Right atrium auricular region (tissue), 2 donors: ENCODE measurements at places on chromosomes 11 and 22. TPM values are rescaled to one million over a fixed set of nuclear protein-coding genes. Genes with fewer than 3 reads are reported as not detected.
A peak's percentile ranks its signal among the peaks of the same experiment; 100 is the strongest.

GRCh38 chr11:5553343-5553742, 5.0 kb upstream of the OR52H1 start:
- no peaks in the 10 kb centered on the region for H3K36me3 ChIP-seq
- DNase-seq, result no peak
- no peaks in the 10 kb centered on the region for H3K27me3 ChIP-seq
- H3K4me1 ChIP-seq, result no peaks in the 10 kb centered on the region

- DNase-seq, result no peak
- no peak overlapping the region for H3K4me3 ChIP-seq
- H3K4me1 ChIP-seq, result peaks cover 44% of the 10 kb centered on the region
These were observed 22.6 kb downstream of the APLNR start for GRCh38 chr11:57214494-57214893.

- no peak for DNase-seq
- H3K36me3 ChIP-seq, result no peaks in the 10 kb centered on the region
- no peak overlapping the region for H3K4me3 ChIP-seq
- no peaks in the 10 kb centered on the region for H3K4me1 ChIP-seq
- H3K27ac ChIP-seq, result no peak overlapping the region
These were observed 19.4 kb downstream of the HTR3A start for GRCh38 chr11:113994077-113994954.

DNA sequence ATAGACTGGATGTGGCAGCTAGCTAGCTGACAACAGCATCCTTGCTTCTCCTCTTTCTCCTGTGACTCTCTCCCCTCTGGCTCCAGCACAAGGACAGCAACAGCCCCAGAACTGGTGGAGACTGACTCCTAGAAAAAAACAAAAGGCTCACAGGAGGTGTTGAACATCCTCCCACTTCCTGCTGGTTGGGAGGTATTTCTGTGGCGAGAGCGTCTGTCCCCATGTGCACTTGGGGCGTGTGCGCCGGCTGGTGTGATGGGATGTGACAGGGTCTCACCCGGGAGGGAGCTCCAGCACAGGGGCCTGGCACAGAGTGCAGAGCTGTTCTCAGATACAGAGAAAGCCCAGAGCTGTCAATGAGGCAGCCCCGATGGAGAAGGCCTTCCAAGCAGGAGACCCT, 107.2 kb upstream of the E2F8 start:
- no peak overlapping the region for H3K4me3 ChIP-seq
- DNase-seq, result no peak
- H3K27ac ChIP-seq, result no peak overlapping the region
- peaks cover 21% of the 10 kb centered on the region for H3K4me1 ChIP-seq
- H3K27me3 ChIP-seq, result peaks cover 9% of the 10 kb centered on the region
- no peaks in the 10 kb centered on the region for H3K36me3 ChIP-seq

GRCh38 chr11:22037505-22037904, 155.4 kb upstream of the ANO5 start:
- no peak for DNase-seq
- no peaks in the 10 kb centered on the region for H3K27me3 ChIP-seq
- H3K4me1 ChIP-seq, result no peaks in the 10 kb centered on the region
- no peaks in the 10 kb centered on the region for H3K36me3 ChIP-seq
- no peak overlapping the region for H3K27ac ChIP-seq

- no peak for DNase-seq
- no peak overlapping the region for H3K4me3 ChIP-seq
- no peaks in the 10 kb centered on the region for H3K27me3 ChIP-seq
- no peaks in the 10 kb centered on the region for H3K4me1 ChIP-seq
These were observed 35.4 kb upstream of the GNAZ start for GRCh38 chr22:23034621-23035556.

DNA sequence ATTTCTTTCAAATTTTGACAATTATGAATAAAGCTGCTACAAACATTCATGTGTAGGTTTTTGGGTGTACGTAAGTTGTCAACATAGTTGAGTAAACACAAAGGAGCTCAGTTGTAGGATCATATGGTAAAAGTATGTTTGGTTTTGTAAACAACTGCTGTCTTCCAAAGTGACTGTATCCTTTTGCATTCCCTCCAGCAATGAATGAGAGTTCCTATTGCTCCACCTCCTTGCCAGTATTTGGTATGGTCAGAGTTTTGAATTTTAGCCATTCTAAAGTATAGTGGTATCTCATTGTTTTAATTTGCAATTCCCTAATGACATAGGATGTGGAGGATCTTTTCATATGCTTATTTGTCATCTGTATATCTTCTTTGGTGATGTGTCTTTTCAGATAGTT, 28.0 kb upstream of the PHOX2A start:
- no peak overlapping the region for H3K27ac ChIP-seq
- H3K4me3 ChIP-seq, result no peak overlapping the region
- no peaks in the 10 kb centered on the region for H3K27me3 ChIP-seq
- H3K4me1 ChIP-seq, result no peaks in the 10 kb centered on the region
- no peak for DNase-seq

- no peak overlapping the region for H3K4me3 ChIP-seq
- no peak for DNase-seq
These were observed 128.5 kb downstream of the CD44 start for GRCh38 chr11:35267504-35267903.

DNA sequence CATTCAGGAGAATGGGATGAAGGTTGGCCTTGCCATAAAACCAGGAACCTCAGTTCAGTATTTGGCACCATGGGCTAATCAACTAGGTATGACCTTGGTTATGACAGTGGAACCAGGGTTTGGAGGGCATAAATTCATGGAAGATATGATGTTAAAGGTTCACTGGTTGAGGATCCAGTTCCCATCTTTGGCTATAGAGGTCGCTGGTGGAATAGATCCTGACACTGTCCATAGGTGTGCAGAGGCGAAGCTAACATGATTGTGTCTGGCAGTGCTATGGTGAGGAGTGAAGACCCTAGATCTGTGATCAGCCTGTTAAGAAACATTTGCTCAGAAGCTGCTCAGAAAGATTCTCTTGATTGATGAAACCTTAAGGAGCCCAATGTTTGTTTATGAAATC, 5.7 kb downstream of the NF2 start:
- H3K4me3 ChIP-seq, result no peak overlapping the region
- DNase-seq, result no peak
- H3K27me3 ChIP-seq, result no peaks in the 10 kb centered on the region
- no peak overlapping the region for H3K27ac ChIP-seq
- no peaks in the 10 kb centered on the region for H3K4me1 ChIP-seq

GRCh38 chr11:134626032-134626431, 214.0 kb upstream of the B3GAT1 start:
- H3K4me1 ChIP-seq, result no peaks in the 10 kb centered on the region
- DNase-seq, result no peak
- H3K36me3 ChIP-seq, result no peaks in the 10 kb centered on the region
- no peak overlapping the region for H3K4me3 ChIP-seq
- no peaks in the 10 kb centered on the region for H3K27me3 ChIP-seq

- no peaks in the 10 kb centered on the region for H3K27me3 ChIP-seq
- H3K4me3 ChIP-seq, result no peak overlapping the region
These were observed 6.9 kb downstream of the SLC5A4 start for GRCh38 chr22:32248276-32248675.

DNA sequence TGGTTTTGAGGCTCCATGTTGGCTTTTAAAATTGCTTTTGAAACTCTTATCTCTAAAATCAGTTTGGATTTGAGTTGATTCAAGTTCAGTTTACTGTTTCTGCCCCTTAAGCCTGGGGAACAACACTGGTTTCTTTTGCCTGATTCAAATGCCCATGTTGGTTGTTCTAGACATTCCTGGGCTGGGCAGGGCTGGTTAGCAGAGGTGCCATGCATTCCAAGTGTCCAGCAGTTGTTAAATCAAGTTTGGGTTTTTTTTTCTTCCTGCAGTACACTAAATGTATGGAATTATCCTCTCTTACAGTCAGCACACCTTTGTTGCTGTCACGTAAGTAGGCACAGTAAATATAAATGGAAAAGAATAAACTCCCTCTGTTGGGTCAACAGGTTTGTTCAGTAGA, 67.2 kb upstream of the MTMR2 start:
- DNase-seq, result no peak
- H3K27me3 ChIP-seq, result no peaks in the 10 kb centered on the region
- peak overlapping the region; percentile 3 for H3K27ac ChIP-seq
- H3K4me1 ChIP-seq, result no peaks in the 10 kb centered on the region
- H3K4me3 ChIP-seq, result no peak overlapping the region
- H3K36me3 ChIP-seq, result no peaks in the 10 kb centered on the region

DNA sequence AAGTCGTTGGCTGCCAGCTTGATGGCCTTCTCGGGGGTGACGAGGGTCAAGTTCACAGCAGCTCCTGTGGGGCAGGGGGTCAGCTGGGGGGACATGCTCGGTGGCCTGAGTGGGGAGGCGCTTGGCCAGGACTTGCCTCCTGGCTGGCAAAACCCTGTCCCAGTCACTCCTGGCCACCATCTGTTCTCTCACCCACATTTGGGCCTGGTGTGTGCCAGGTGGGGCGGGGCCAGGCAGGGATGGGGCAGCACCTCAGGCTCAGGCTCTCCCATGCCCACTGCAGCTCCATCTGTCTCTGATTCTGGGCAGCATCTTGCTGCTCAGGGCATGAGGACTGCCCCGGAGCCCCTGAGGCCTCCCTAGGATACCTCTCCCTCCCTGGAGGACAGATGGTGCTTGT, 3.7 kb upstream of the CEND1 start:
- H3K4me1 ChIP-seq, result peaks cover 40% of the 10 kb centered on the region
- DNase-seq, result no peak
- no peaks in the 10 kb centered on the region for H3K36me3 ChIP-seq
- no peak overlapping the region for H3K4me3 ChIP-seq
- no peak overlapping the region for H3K27ac ChIP-seq

GRCh38 chr11:91404344-91404743, 820.3 kb upstream of the FAT3 start:
- no peaks in the 10 kb centered on the region for H3K4me1 ChIP-seq
- H3K27ac ChIP-seq, result no peak overlapping the region
- no peak for DNase-seq
- no peaks in the 10 kb centered on the region for H3K27me3 ChIP-seq
- H3K36me3 ChIP-seq, result no peaks in the 10 kb centered on the region

DNA sequence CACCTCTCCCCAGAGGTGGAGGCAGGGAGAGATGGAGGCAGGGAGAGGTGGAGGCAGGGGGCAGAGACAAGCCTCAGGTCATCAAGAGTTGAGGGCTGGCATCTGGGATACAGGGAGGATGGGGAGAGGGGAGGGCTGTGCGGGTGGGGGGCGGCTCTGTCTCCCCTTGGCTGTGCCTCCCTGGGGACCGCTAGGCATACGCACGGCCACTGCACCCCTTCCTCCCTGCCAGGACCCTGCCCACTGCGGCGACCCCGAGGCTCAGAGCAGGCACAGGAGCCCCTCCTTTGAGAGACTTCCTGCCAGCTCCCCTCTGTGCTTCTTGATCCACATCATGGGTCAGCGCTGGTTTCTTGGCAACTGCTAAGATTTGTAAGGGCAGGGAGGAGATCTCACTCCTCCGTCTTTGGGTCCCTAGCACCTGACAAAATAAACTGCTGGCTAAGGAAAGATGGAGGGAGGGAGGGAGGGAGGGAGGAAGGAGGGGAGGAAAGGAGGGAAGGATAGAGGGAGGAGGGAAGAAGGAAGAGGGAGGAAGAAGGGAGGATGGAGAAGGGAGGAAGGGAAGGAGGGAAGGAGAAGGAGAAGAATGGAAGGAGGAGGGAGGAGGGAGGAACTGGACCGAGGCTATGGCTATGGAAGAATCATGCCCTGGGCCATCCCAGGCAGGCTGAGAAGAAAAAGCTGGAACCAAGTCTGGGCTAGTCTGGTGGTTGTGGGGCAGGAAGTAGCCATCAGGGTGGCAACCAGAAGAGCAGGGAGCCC, 18.5 kb downstream of the PRR33 start:
- H3K4me1 ChIP-seq, result no peaks in the 10 kb centered on the region
- no peak for DNase-seq
- H3K27me3 ChIP-seq, result no peaks in the 10 kb centered on the region
- H3K4me3 ChIP-seq, result no peak overlapping the region

DNA sequence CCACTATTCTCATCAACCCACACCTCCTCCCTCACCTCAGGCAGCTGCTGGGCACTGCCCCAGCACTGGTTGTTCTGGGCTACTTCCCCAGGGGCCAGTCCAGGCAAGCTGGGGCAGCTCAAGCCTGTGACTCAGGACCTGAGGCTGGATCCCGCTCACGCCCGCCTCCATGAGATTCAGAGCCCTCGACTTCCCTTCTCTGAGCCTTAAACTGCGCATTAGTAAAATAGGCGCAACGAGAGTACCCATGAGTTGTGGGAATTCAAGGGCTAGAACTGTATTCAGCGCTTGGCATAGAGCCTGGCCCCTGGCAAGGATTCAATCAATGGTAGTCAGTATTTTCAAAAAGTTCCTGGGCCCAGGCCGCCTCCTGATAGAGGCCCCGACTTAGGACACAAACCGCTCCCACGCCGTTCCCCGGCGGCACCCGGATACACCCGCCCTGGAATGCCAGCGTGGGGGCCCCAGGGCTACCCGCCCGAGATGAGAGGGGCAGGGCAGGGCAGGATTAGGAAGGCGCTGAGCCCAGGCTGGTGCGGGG, 723 bp upstream of the CD82 start:
- H3K27ac ChIP-seq, result peak overlapping the region; percentile 98
- H3K4me1 ChIP-seq, result peaks cover 56% of the 10 kb centered on the region
- H3K27me3 ChIP-seq, result no peaks in the 10 kb centered on the region
- no peaks in the 10 kb centered on the region for H3K36me3 ChIP-seq

DNA sequence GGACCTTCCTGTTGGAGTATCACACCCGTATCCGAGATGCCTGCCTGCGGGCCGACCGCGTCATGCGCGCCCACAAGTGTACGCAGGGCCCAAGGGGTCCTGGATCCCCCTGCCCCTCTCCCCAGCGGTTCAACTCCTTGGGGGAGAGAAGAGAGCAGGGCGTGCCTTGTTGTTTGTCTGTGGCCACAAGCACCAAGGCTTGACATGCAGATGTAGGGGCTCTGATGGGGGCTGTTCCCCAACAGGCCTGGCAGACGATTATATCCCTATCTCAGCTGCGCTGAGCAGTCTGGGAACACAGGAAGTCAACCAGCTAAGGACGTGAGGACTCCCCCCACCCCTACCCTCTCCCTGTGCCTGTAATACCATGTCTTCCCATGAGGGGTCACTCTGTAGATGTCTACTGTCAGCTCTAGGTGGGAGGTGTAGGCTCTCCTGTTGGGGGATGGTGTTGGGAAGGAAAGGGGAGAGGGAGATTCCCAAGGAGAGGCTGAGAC, 6.8 kb downstream of the CFL1 start:
- no peak overlapping the region for H3K27ac ChIP-seq
- H3K36me3 ChIP-seq, result peaks cover 53% of the 10 kb centered on the region
- no peaks in the 10 kb centered on the region for H3K27me3 ChIP-seq

GRCh38 chr11:121928597-121929580, 187.1 kb downstream of the BLID start:
- H3K27ac ChIP-seq, result no peak overlapping the region
- peak overlapping the region; percentile 32 for H3K4me3 ChIP-seq
- H3K36me3 ChIP-seq, result no peaks in the 10 kb centered on the region
- DNase-seq, result no peak

- H3K4me1 ChIP-seq, result no peaks in the 10 kb centered on the region
- H3K4me3 ChIP-seq, result no peak overlapping the region
- DNase-seq, result peak; percentile 47
- no peaks in the 10 kb centered on the region for H3K36me3 ChIP-seq
These were observed 51.3 kb upstream of the PRDM11 start for GRCh38 chr11:45094958-45095690.

- no peaks in the 10 kb centered on the region for H3K36me3 ChIP-seq
- H3K27ac ChIP-seq, result no peak overlapping the region
- H3K4me1 ChIP-seq, result peaks cover 33% of the 10 kb centered on the region
- no peaks in the 10 kb centered on the region for H3K27me3 ChIP-seq
- no peak overlapping the region for H3K4me3 ChIP-seq
- no peak for DNase-seq
These were observed 116.2 kb downstream of the KIAA1671 start for GRCh38 chr22:25068707-25069106.

RCOR2 gene
- total RNA-seq, result 0.90 TPM

SNX15 gene
- total RNA-seq, result 19.4 TPM

OR5B21 gene
- not detected for total RNA-seq

APOA5 gene
- total RNA-seq, result not detected

NXPE2 gene
- total RNA-seq, result 0.20 TPM

TRIM22 gene
- total RNA-seq, result 12.8 TPM

KAT5 gene
- 29.7 TPM for total RNA-seq

ISX gene
- not detected for total RNA-seq

YPEL4 gene
- 0.63 TPM for total RNA-seq
